ENCODE measurements at places on chromosomes 1 and 21.

DNA sequence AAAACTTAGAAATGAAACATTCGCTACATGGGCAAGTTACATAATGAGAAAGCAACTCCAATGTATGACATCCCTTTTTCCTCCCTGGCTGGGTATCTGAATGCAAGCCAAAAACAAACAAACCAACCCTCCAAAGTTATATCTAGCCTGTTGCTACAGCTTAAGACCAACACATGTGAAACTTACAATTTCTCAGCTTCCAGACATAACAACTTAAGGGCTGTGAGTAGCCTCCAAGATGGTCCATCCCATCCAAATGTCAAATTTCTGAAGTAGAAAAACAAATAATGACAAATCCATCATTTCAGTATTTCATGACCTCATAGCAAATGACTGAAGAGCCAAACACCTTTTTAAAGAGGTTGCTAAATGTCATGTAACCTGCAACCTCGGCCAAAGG lies 19.9 kb downstream of the SETD4 start:
- DNase-seq, result no peak

DNA sequence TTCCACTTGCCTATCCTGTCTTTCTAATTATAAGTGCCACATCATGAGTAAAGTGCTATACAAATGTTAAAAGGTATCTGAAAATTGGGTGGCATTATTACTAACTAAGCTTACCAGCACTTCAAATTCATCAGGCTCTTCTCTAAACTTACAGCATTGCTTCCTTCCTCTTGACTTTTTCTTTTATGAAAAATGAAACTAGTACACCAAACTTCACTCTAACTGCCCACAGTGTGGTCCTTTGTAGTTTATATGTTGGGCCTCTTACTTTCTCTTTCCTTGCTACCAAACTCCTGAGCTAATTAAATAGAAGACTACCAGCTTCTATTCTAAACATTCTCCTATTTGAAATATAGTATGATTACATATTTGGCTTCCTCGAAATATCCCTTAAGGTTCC lies 81.8 kb downstream of the NOTCH2 start:
- no peak for DNase-seq

DNA sequence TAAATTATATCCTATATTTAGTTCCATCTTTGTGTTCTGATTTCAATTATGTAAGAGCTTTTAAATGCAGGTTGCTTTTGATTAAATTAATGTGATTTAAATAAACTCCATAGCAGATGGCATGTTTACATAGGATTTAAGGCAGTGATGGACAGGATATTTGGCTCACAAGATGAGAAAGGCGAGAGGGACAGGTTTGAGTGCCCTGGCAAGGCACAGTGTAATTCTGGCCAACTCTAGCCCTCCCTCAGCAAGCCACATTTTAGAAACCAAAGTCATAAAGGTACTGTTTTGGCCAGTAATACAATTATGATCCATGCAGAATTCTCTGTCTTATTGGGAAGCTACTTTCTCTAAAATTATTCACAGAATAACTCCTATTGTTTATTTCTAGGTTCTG lies 50.6 kb upstream of the C1orf146 start:
- DNase-seq, result no peak

DNA sequence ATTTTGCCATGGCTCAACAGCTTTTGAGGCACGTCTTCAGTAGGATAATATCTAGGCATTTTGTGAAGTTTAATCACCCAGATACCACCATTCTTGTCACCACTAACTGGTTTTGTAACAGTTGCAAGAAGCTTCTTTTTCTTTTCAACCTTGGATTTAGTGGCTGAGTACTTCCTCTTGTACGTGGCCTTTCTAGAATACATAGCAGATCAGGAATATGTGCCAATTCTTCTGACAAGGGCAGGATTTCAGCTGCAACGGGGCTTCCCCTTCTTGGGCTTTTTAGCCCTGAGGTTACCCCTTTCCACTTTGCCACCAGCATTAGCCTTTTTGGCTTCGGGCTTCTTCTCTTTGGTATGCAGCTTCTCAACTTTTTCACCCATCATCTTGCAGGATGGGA lies 79.3 kb upstream of the WARS2 start:
- DNase-seq, result no peak

GRCh38 chr1:152912471-152912870 lies 4.1 kb downstream of the IVL start:
- DNase-seq, result no peak

DNA sequence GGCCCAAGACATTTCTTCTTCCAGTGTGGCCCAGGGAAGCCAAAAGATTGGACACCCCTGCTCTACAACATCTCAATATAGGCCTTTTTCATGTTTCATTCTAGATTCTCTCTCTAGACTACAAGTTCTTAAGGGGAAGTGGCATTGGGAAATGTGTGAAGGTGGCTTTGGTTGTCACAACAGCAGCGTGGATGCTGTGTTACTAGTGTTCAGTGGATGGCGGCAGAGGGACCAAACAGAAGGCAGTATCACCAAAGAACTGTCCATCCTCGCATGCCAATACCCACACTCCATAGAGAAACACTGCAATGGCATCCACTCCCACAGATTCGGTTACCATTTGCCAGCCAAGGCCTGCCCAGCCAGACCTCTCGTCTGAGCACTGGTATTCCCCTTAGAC lies 24.3 kb upstream of the IFNAR2 start:
- no peak for DNase-seq

GRCh38 chr1:168331569-168331968 lies 50.9 kb downstream of the TBX19 start:
- DNase-seq, result no peak

GRCh38 chr1:18778437-18778836 lies 81.0 kb downstream of the TAS1R2 start:
- no peak for DNase-seq

- DNase-seq, result no peak
These were observed 34.4 kb upstream of the SLC30A1 start for GRCh38 chr1:211613108-211613947.
